ENCODE measurements at places on chromosomes 2 and 18.

GRCh38 chr2:140502951-140503630, 1627.7 kb downstream of the LRP1B start:
- DNase-seq, result peak; percentile 3

DNA sequence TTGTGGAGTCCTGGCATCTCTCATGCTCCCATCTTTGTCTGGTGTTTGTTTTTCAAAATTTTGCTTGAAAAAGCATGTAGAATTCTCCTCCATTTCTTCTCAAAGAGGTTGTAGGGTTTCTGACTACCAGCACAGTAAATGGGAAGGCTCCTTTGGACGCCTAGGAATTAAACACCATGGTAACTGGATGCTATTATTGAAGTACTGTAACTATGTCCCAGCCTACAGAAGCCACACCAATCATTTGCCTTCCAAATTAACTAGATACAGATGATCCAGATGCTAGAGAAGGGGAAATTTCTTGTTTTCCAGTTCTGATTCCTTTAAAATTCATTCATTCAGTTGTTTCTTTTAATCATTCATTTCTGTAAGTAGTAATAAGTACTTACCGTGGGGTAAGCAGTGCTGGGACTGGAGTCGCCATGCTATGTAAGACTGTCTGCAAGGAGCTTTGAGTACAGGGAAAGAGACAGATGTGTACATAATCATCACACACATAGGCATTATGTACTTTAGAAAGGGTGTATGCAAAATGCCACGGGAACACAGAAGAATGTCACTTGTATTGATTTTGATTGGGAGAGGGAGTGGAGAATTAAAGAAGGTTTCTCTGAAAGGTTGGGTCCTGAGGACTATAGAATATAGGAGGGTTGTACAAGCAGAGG, 49.6 kb downstream of the KIF5C start:
- DNase-seq, result no peak

- no peak for DNase-seq
These were observed 174.3 kb downstream of the C1D start for GRCh38 chr2:67888351-67889005.

GRCh38 chr2:217035967-217036366, 176.1 kb upstream of the TNP1 start:
- no peak for DNase-seq

- peak; percentile 28 for DNase-seq
These were observed 79.6 kb upstream of the SPOPL start for GRCh38 chr2:138421971-138422335.

- DNase-seq, result no peak
These were observed 96.4 kb downstream of the MAPRE2 start for GRCh38 chr18:35137632-35138031.

GRCh38 chr2:121309801-121310200, 24.8 kb upstream of the TFCP2L1 start:
- DNase-seq, result no peak

DNA sequence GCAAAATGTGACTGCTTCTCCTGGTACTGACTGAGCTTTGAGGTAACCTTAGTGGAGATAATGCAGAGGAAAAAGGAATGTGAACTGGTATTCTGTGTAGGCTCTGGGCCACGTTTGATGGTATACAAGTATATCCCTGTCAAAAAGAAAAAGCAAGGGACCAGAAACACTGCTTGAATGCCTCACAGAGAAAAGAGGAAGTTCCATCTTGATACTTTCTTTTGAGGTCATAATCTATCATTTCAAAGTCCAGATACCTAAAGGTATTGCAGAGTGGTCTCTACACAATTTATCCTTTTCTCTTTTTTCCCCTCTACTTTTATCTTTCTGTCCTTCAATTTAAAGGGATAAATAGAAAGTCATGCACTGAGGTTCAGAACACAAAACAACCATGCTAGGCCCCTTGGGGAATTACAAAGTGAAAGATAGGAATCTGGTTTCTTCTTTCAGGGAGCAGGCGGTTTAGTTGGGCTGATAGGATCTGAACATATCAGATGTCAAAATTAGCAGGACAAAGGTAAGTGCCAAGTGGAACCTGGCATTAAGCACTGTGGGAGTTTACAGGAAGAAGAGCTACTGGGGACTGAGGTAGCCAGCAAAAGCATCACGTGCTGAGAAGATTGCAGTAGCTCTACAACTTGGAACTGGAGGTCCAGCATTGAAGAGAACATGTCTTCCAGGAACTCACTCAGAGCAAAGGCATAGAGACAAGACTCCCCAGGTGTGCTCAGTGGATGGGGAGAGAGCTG, 121.2 kb downstream of the LYPD6 start:
- no peak for DNase-seq

DNA sequence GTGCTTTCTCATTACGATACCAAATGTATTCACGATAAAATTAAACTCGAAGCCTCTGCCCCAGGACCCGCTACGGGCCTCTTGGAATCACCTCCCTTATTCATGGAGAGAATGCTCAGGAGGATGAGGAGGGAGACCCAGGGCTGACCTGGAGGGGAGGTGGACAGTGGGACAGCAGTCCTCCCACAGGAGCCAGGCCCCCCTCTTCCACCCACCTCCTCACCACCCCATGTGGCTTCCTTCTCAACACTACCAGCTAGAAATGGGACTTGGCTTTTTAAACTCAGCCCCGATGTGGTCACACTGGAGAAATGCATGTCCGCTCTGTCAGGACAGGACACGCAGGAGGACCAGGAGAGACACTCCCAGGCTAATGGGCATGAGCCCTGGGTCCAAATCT, 147.9 kb upstream of the ID2 start:
- DNase-seq, result no peak
